ENCODE measurements at places on chromosomes 2 and 18. TPM values are rescaled to one million over a fixed set of nuclear protein-coding genes. Genes with fewer than 3 reads are reported as not detected.

The LPIN1 gene
- 146 TPM for total RNA-seq

The ITGB6 gene
- total RNA-seq: 7.5 TPM

The CSRNP3 gene
- 0.20 TPM for total RNA-seq

The GNAL gene
- 5.5 TPM for total RNA-seq

The ZDBF2 gene
- 16.4 TPM for total RNA-seq

The ITGA4 gene
- 1.6 TPM for total RNA-seq

The RAB17 gene
- total RNA-seq: 1.3 TPM

The SCYGR4 gene
- total RNA-seq: not detected

The SLC4A5 gene
- total RNA-seq: 1.8 TPM

The SATB2 gene
- total RNA-seq: 2.4 TPM

The FBXO41 gene
- total RNA-seq: 0.46 TPM

The C1QL2 gene
- not detected for total RNA-seq

The AQP12B gene
- total RNA-seq: not detected

The ACP1 gene
- 73.6 TPM for total RNA-seq

The ANKAR gene
- total RNA-seq: 4.1 TPM

The POTEC gene
- total RNA-seq: not detected

The CNPPD1 gene
- total RNA-seq: 58.5 TPM

The LHCGR gene
- total RNA-seq: not detected

The TXNL1 gene
- 134 TPM for total RNA-seq

The CACNB4 gene
- 0.21 TPM for total RNA-seq

The TMEM198 gene
- 3.1 TPM for total RNA-seq

The INHA gene
- total RNA-seq: 0.36 TPM

The C2orf72 gene
- total RNA-seq: not detected

The SERPINB12 gene
- not detected for total RNA-seq

The CYRIA gene
- total RNA-seq: 10.2 TPM

The TBR1 gene
- not detected for total RNA-seq

The TMEM178A gene
- 0.46 TPM for total RNA-seq

The NCKAP5 gene
- total RNA-seq: 0.15 TPM

The LYPD1 gene
- total RNA-seq: not detected

The NMUR1 gene
- total RNA-seq: 0.06 TPM
